ENCODE measurements at places on chromosomes 4 and X.

GRCh38 chr4:6992728-6993677, 50.2 kb upstream of the TADA2B start:
- no peak for DNase-seq

GRCh38 chr4:188161167-188161566, 21.9 kb downstream of the TRIML1 start:
- DNase-seq, result no peak

GRCh38 chr4:183905081-183905592, at the start of gene STOX2:
TSS of gene STOX2 (plus strand) at chr4:183905307. CDS start at chr4:183906791, 1,484 bp downstream.
- peak; percentile 16 for DNase-seq

DNA sequence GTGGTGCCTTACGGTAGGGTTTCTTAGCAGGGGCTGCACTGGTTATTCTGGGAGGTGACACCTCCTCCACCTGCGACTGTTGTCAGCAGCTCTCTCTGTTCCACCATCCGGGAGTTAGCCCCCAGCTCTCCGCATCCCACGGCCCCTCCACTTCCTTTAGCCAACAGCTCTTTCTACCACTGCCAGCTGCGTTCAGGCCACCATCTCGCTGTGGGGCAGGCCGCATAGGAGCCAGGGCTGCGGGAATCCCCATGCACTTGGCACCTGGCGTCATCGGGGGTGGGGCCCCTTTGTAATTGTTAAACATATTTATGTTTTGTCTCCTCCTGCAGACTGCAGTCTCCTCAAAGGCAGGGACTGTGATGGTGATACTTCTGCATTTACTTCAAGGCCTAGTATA, 480.2 kb downstream of the SMARCA1 start:
- DNase-seq, result no peak

GRCh38 chrX:96183843-96184242, 500.8 kb upstream of the DIAPH2 start:
- no peak for DNase-seq

DNA sequence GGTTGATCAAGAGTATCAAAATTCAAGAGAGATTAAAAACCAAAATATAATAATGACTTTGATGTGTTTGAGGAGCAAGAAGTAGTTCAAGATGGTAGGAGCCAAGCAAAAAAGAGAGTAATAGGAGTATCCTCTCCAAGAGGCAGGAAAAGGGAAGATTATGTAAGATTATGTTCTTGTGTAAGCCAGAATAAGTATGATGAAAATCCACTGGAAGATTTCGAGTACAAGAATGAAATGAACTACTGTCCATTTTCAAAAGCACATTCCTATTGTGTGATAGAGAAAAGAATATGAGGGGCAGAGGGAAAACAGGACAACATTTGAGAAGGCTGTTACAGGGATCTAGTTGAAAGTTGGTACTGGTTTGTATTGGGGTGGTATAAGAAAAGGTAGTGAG, 659.6 kb upstream of the INTU start:
- no peak for DNase-seq

DNA sequence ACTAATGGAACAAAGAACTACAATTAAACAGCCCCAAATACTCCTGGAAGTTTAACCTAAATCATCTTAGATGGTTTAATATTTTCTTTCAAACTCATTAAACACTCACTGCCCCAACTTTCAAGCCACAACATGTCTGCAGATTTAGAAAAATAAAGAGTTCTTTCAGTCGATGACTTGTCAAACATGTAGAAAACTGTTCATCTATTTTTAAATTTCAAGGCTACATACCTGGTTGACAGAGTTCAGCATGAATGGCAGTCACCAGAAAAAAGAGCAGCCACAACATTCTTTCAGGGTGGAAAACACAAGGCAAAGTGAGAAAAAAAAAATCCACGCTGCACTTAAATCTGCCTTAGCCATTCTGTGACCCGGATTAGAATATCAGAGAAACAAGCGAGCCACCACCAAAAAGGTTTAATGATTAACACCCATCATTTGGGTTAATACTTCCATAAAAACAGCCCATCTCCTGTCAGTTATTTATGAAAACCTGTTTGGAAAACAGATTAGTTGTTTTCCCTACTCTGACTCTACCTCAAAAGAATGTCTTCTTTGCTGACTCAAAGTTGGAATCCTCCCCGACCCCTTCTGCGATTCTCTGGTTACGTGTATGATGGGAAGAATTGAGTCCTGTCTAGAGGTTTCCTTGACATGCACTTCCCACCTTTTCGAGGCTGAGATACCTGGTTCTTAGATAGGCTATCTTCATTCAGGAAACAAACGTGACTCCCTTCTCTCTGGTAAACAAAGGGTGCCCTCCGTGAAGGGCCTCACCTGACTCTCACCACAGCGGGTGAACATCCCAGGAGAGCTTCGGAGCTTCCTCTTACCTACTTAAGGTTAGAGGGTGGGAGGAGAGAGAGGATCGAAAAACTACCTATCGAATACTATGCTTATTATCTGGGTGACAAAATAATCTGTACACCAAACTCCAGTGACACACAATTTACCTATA, at the start of gene CLTRN:
Gene CLTRN (minus strand): TSS at position 319 of the 958 bp plus-strand sequence. CDS start 30 bp downstream, at position 289.
- DNase-seq, result no peak

GRCh38 chrX:137425986-137426385, 139.9 kb upstream of the ZIC3 start:
- DNase-seq, result no peak

DNA sequence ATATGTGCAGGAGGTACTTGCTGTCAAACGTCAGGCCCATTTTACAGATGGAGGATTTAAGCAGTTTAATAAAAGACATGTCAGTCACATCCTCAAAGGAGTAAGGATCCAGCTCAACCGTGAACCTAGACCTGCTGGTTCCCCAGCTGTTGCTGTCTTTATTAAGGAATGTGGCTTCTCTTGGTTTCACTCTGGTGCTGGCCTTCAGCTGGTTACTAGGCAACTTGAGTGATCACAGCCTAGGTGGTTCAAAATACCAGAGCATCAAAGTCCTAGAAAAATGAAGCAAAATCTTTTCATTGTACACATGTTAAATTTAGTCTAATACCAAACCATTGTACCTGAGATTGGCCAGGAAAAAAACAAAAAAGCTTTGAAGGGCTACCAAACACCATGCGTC, 32.7 kb upstream of the GLRA2 start:
- no peak for DNase-seq

DNA sequence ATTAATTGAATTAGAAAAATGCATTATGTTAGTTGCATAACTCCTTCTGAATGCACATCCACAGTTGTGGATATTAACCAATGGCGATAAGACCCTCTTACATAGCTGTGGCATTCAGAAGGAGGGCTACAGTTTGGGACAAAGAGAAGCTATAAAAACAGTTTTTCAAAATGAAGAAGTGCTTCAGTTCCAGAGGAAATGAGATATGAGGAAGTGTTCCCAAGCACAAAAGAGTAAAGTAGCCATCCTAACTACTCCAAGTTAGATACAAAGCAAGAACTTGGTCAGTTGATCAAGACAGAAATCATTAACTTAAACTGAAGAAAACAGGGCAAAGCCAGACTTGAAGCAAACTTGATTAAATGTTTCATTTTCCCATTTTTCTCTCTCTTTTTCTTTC, 17.2 kb upstream of the ADGRL3 start:
- DNase-seq, result no peak

DNA sequence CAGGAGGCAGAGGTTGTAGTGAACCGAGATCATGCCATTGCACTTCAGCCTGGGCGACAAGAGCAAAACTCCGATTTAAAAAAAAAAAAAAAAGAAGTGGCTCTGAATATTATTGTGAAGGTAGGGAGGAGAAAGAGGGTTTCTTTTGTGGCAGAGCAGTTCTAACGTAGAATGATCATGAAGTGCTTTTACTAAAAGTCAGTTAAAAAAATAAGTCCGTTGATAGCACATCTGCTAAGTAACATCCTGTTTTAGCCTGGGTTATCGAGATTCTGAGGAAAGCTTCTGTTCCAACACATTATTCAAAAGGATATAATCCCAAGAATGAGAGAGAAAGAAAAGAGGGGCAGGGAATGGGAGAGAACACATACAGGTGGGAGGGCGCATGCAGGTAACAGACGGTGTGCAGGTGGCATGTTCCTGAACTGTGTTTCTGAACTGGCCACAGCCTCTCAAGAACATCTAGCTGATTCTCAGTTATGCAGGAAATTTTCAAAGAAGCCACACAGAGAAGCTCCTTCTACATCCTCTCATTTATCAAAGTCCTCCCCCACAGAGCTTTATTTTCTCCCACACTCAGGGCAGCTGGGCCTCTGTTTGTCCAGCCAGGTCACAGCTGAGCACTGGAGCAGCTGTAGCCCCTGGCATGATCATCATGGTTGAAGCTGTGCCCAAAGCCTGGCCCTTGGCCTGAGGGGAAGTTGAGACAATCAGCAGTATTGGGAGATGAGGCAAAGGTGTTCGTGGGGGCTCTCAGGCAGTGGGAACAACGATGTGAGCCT, 342.3 kb downstream of the ZNF674 start:
- no peak for DNase-seq

DNA sequence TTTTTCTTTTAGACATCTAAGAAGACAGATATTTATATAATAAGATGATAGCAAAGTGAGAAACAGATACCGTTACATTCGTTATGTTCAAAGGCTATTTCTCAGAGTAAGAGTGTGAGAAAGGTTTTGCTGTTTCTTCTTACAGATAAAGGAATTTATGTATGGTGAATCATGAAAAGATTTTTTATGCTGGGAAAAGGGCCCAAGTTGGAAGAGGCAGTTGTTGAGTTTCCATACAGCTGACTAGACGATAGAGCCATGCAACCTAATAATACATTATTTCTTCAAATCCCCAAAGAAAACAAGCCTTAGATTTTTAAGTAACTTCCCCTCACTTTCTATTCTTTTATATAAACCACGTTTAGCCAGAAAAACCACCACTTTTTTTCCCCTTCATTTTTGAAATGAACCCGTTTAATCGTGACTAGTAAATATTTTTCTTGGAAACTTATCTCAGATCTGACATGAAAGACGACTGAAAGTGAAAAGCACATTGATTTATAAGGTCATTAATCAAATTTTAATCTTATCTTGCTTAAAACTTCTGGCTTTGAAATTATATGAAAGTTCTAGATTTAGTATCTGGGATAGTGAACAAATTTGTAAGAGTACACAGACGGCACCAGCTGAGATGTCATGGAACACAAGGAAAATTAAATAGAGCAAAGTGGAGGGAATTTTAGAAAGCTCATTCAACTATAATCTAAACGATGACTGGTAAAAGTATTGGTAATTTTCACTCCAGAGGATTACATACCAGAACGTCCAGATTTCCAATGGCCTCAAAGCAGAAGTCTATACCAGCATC, 10.9 kb downstream of the ADH6 start:
- DNase-seq, result no peak

- no peak for DNase-seq
These were observed 802.0 kb downstream of the RPA4 start for GRCh38 chrX:97685753-97686152.

- no peak for DNase-seq
These were observed 305.9 kb upstream of the HAND2 start for GRCh38 chr4:173835903-173836302.

- no peak for DNase-seq
These were observed 118.6 kb downstream of the PTTG2 start for GRCh38 chr4:38078590-38079421.

DNA sequence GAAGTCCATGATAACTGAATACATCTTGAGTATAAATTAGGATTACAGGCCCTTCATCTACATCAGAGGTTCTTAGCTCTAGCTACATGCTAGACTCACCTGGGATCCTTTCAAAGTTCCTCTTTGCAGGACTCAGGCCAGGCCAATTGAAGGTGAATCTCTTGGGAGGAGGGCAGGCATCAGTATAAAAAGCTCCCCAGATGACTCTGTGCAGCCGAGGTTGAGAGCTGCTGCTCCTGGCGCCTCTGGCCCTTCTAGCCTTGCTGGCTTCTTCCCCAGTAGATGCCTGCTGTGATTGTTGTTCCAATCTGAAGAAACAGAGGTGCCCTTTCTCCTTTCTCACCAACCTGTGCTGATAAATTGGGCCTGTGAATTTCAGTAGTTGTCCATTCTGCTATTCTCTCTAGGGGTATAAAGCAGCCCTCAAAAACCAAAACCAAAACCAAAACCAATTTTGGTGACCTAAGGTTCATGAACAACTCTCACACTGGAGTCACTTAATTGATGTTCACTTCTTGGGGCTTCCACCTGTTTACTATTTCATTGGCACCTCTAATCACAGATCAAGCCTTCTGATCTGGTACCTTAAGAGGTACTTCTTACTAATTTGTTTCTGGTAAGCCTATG, 78.7 kb downstream of the SUPT20HL2 start:
- no peak for DNase-seq

DNA sequence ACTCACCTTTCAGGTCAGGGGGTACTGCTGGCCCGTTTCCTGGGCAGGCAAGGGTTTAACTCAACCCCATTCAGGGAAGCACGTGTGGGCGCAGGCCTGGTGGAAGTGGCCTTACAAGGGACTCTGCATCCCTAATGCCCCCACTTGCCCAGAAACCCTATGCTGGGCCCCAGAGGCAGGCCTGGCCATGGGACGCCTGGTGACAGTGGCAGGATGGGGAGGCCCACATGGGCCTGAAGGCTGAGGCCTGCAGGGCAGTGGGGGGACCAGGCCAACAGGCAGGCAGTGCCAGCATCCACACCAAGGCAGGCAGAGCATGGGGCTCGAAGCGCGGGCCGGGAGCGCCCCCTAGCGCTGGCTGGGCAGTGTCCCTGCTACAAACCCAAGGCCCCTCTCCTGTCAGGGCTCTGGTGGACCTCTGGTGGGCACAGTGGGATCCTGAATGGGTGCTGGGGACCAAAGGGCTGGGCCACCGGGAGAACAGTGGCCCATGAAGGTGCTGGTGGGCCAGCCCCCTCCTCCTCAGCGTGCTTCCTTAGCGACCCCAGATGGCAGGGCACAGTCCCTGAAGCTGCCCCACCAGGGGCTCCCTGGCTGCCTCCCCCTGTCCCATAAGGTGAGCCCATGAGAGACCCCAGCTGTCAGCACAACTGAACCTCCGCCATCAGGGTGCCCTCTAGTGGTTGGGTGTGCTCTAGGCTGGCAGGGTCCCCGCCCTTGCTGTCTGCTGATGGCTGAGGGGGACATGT, 16.8 kb downstream of the FGFR3 start:
- peak; percentile 33 for DNase-seq

GRCh38 chr4:99321241-99322191, at the start of gene ADH1B:
TSS of gene ADH1B (minus strand) at chr4:99321401. CDS start at chr4:99321331, 70 bp downstream.
- DNase-seq, result no peak

DNA sequence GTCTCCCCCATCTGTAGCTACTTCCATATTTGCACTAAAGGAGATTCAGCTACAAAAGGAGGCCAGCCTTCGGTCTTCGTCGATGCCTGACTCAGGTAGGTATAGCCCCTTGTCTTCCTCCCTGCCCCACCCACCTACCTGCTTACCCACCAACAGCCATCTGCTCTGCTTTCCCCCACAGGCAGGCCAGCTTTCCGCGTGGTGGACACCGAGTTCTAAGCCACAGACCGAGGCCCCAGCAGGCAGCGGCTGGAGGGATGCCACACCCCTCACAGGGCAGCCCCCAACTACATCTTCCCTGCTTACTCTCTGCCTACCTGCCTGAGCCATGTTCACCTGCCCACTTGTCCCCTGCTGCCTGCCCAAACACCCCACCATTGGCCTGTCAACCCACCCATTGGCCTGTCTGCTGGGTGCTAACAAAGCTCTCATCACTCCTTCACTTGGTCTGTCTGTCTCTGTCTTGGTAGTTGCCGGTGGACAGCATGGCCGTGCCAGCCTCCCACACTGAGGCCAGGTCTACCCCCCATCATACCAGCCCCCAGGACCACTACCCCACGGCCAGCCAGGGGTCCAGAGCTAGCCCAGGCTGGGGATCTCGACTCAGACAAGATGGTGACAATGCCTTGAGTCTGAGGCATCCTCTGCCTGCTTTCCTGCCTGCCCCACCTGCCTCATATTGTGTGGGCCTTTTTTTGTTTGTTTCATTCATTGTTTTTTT, 4.1 kb upstream of the USP11 start:
- no peak for DNase-seq

Data from stimulated activated CD4-positive, alpha-beta T cell treated with anti-CD3 and anti-CD28 coated beads, Interleukin-12 subunit alpha, Interleukin-12 subunit beta, amount 100 ng/mL, for 24 hours (primary cell).